Hepatocyte (in vitro differentiated cells): ENCODE measurements at places on chromosomes 2 and 18. TPM values are rescaled to one million over a fixed set of nuclear protein-coding genes. Genes with fewer than 3 reads are reported as not detected.

DNA sequence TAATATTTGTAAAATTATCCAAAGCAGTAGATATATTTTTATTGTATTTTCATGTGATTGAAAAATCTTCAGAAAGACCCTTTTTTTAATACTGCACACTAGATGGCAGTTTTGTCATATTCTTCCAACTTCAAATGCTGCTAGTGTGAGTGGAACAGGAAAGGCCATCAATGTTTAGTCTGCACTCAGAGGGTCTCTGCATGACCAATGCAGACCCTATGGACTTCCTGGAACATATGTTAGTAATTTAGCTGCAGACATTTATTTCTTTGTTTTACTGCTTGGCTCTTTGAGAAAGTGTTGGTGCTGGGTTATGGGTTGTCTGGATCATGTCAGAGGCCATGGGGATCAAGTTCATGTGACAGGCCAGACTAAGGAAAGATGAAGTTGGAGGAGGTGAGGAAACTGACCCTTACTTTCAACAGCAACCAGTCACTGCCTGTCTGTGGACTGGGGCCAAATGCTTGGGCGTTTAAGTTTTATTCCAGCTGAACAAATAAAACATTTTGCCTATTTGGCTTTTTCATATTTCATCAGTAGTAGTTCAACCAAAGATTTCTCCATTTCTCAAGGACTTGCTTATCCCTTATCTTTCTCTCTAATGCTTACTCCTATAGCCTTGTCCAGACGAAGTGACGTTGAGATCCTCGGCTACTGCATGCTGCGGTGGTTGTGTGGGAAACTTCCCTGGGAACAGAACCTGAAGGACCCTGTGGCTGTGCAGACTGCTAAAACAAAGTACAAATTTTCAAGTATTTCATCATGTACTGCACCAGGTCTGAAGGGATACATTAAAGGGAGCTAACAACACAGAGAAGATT is 84.8 kb downstream of the VRK2 start:
- no peaks in the 10 kb centered on the region for H3K27me3 ChIP-seq
- no peak overlapping the region for H3K4me3 ChIP-seq
- peak overlapping the region; percentile 12 for H3K27ac ChIP-seq
- no peaks in the 10 kb centered on the region for H3K36me3 ChIP-seq
- no peaks in the 10 kb centered on the region for H3K4me1 ChIP-seq

The SERPINB3 gene
- not detected in 2 replicates for polyA plus RNA-seq

DNA sequence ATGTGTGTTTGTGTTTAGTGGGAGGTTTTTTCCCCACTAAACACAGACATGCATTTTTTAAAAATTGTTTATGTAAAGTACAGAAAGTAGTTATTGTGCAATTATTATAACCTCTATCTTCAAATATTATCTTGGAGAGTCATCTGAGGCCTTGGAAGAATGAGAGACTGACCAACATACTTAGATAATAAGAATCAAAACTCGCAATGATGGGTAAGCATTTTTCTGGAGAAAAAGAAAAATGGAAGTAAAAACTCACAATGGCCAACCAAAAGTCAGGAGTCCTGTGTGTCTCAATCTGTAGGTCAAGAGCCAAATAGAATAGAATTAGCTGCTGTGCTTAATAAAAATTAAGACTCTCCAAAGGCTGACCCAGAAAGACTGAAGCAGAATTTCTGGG is 43.0 kb downstream of the MEMO1 start:
- H3K27ac ChIP-seq: no peak overlapping the region
- H3K4me1 ChIP-seq: no peaks in the 10 kb centered on the region
- DNase-seq: no peak

The COBLL1 gene
- polyA plus RNA-seq: 87.3 and 108 TPM in 2 replicates

- H3K27ac ChIP-seq: peak overlapping the region; percentile 21
- no peak for DNase-seq
- H3K4me1 ChIP-seq: no peaks in the 10 kb centered on the region
- H3K4me3 ChIP-seq: no peak overlapping the region
- H3K27me3 ChIP-seq: no peaks in the 10 kb centered on the region
Observed at GRCh38 chr2:23434721-23435121, 49.7 kb downstream of the KLHL29 start.
